Upper lobe of right lung (tissue), 1 donor: ENCODE measurements at places on chromosomes 2 and 18. TPM values are rescaled to one million over a fixed set of nuclear protein-coding genes. Genes with fewer than 3 reads are reported as not detected.

DNA sequence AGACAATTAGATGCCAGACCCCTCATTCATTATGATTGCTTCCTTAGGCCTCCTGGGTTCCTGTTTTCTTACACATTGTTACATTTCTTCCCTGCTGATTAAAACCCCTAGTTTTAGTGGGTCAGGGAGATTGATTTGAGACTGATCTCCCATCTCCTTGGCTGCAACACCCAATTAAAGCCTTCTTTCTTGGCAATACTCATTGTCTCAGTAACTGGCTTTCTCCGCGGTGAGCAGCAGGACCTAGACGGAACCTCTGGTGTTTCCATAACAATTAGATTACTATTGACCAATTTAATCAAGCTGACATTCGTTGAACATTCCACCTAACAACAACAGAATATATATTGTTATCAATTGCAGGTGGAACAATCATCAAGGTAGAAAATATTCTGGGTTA is 1676.4 kb upstream of the SLC39A10 start:
- no peaks in the 10 kb centered on the region for H3K36me3 ChIP-seq
- H3K27me3 ChIP-seq = no peaks in the 10 kb centered on the region
- H3K4me3 ChIP-seq = no peak overlapping the region

DNA sequence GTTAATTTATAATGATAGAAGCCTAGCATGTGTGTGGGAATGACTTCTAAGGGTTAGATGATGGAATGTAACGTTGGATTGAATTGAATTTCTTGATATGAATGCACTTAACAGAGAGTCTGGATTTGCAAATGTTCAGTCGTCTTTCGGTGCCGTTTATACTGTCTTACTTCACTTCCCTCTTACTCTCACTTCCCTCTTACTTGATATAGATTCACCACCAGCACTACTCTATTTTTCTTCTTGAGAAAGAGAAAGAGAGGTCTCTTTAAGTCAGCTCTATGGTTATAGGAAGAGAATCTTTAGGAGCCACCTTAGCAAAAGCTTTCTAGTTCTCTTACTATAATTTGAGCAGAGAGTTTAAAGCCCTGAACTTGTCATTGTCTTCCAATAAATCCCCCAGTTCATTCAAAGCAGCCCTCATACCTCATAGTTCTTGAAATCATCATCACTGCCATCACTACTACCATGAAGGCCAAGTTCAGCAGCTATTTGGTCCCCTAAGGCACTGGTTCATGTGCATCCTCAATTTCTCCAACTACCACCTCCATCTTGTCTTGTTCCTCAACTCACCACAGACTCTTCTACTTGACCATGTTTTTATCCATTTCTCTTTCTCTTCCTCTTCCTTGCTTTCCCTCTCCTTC is 501.7 kb upstream of the TCF4 start:
- H3K4me1 ChIP-seq = no peaks in the 10 kb centered on the region
- no peaks in the 10 kb centered on the region for H3K27me3 ChIP-seq
- H3K27ac ChIP-seq = no peak overlapping the region
- no peak overlapping the region for H3K4me3 ChIP-seq
- no peaks in the 10 kb centered on the region for H3K36me3 ChIP-seq
- no peak for DNase-seq

DNA sequence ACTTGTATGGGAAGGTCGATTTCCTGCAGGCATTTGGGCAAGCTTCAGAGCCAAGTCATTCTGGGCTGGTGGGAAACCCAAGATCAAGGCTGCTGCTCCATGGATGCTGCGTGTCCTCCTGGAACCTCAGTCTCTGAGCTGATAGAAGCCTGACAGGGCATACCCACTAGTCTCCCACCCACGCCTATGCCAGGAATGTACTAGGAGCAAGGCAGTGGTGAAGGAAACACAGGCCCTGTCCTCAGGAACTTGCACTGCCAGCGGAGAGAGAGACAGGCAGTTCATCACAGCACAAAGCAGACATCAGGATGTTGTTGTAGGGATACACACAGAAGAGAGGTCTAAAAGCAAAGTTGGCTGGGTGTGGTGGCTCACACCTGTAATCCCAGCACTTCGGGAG is 84.2 kb downstream of the PLB1 start:
- H3K4me1 ChIP-seq = peaks cover 6% of the 10 kb centered on the region
- no peak overlapping the region for H3K27ac ChIP-seq
- peak; percentile 17 for DNase-seq
- H3K36me3 ChIP-seq = no peaks in the 10 kb centered on the region
- no peaks in the 10 kb centered on the region for H3K27me3 ChIP-seq
- H3K4me3 ChIP-seq = no peak overlapping the region

- peaks cover 12% of the 10 kb centered on the region for H3K27me3 ChIP-seq
- peaks cover 12% of the 10 kb centered on the region for H3K4me1 ChIP-seq
- H3K4me3 ChIP-seq = no peak overlapping the region
- peak; percentile 49 for DNase-seq
- no peaks in the 10 kb centered on the region for H3K36me3 ChIP-seq
Measured at GRCh38 chr2:219296142-219296541, 13.1 kb downstream of the PTPRN start.

SPATA3 gene
- total RNA-seq = not detected

UGT1A4 gene
- not detected for total RNA-seq
